ENCODE measurements at places on chromosomes 3 and 15.
A peak's percentile ranks its signal among the peaks of the same experiment; 100 is the strongest.

DNA sequence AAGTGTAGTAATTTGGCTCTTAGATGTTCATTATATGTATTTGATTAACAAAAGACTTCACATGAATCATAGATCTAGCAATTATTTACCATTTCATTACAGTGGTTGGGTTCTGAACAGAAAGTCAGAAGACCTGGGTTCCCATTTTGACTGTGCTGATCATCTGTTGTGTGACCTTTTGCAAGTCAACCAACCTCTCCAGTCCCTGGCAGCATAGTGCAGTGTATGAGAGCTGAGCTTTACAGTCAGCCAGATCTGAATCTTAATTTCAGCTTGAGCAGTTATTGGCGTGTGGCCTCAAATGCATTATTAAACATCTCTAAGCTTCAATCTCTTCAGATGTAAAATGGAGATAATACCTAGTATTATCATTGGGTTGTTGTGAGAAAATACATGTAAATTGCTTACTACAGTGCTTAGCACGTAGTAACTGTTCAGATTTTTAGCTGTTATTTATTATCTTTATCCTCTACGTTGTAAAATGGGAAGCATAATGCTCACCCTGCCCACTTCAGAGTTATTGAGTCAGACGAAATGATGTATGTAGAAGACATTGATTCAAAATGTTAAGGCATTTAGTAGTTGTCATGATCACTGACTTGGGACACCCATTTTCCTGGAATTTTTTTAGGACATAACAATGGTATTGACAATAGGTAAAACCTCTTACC lies 104.0 kb downstream of the KLHL25 start:
- no peak for DNase-seq

GRCh38 chr15:42348083-42348482 lies 11.2 kb upstream of the CAPN3 start:
- no peak for DNase-seq

DNA sequence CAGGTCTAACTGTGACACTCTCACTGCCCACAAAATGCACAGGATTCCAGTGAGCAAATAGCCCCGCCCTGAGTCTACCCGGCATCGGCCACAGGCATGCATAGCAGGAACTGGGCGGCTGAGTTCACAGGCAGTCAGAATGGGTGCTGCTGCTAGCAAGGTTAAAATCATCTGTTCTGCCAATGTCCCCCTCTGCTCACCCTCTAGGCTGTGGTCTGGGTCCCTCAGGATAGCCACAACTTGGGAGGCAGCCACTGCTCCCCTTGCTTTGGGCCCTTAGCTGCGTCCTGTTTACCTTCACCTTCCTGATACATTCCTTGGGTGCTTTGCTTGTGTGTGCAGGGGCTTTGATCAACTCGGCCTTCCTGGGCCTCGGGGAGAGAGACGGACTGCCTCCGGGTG lies 232.9 kb upstream of the RGMA start:
- no peak for DNase-seq

- no peak for DNase-seq
Measured at GRCh38 chr3:84961011-84961410, 2.2 kb downstream of the CADM2 start.

DNA sequence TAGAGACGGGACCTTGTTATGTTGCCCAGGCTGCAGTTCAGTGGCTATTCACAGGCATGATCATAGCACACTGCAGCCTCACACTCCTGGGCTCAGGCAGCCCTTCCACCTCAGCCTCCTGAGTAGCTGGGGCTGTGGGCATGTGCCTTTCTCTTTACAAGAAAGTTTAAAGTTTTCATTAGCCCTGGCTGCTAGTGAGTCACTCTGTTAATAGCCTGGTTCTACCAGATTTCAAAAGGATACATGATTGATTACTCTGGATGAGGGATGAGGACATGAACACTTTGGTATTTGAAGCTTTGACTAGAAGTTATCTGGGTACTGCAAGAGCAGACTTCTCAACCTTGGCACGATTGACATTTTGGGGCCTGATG lies 95.1 kb downstream of the DHX36 start:
- DNase-seq: no peak

GRCh38 chr15:65335278-65336055 lies 31.0 kb downstream of the RNU5B-1 start:
- DNase-seq: no peak

DNA sequence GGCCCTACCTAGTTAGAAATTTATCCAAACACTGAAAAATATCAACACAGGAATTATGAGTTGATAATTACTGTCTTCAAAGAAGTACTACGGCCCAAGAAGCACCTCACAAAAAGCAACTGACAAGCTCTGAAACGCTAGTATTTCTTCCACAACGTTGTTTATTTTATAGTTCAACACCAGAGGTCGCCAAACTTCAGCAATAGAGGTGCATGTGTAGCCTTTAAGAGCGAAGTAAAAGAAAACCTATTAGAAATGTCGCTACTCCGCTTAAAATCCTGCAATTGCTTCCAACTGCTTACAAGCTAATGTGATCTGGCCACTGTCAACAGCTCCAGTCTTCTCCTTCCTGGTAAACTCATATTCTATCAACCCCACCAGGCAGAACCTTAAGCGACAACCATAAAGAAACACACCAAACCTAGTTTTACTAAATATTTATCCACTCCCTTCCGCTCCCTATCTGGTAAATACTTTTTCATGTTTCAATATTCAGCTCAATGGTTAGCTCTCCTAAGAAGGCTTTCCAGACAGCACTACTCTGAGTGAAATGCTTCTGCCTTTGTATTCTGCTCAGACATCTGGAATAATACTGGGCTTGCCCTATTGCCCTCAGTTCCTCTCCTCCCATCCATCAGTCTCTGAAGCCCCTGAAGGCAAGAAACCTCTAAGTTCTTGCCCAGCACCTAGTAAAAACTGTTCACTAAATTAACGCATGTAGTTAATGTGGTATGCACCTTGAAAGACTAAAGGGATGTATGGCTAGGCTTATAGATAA lies 110.2 kb downstream of the NR1I2 start:
- DNase-seq: no peak

GRCh38 chr3:178672275-178672674 lies 136.0 kb downstream of the KCNMB2 start:
- no peak for DNase-seq

GRCh38 chr3:183158551-183159006 lies 4.0 kb downstream of the LAMP3 start:
- DNase-seq: peak; percentile 11

- no peak for DNase-seq
Measured at GRCh38 chr3:69720824-69721223, 18.4 kb upstream of the MITF start.

DNA sequence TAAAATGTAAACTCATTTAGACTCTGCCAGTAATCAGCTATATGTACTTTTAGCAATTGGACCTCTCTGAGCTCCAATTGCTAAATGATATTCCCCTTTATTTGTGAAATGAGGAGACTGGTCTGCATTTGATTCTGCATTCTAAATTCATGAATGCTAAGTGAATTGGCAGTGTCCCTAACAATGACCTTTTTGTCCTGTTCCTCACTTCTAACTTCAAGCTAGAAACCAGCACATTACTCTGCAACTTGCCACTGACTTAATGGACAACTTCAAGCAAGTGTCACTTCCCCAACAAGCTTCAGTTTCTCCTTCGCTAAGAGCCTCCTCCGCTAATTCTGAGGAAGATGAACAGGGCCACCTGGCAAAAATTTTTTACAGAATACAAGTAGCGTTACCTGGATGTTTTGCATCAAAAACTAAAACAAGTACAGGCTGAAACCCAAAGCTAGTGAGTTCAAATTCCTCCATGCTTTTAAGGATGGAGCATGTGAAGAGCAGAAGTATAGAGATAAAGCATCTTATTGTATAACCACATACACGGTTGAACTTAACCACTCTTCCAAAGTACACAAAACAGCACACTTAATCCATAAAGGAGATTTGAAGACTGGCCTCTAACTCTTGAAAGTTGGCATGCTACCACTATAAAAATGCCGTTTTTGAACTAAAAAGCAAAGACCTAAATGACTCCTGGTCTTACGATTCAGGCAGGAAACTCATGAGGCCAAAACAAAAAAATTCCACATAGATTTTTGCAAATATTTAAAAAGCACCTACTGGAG lies 207.6 kb downstream of the MAGI1 start:
- no peak for DNase-seq

DNA sequence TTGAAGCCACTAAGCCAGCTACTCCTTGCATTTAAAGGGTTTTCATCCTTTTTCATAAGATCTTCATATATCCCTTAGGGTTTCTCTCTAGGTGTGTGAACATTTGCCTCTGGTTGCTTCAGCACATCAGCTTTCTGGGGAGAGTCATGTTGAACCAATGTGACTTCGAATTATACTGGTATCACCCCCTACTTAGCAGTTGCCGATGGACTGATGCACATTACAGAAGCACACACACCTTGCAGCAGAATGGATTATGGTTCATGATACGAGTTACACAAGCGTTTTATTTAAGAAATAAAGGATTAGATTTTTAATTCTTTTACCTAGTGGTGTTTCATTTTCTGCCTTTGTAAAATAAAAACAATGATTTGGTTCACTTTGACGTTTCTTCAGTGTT lies 39.6 kb downstream of the FBXO22 start:
- no peak for DNase-seq

DNA sequence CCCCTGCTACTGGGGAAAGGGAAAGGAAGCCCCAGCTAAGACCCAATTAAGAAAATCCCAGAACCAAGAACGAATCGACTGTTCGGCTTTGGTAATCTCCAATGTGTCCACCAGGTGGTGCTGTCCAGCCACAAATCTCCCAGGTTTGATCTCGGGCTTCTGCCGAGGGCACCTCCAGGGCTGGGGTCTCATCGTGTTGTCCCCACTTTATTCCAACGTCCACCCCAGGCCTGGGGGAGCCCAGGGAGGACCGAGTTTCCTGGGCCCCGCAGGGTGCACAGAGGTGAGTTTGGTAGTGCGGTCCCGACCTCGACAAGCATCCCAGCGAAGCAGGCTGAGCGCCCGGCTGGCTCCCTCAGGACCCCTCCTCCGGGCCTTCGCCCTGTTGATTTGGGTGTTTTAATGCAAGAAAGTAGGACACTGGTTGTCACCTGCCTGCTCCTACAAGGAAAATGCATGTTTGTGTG lies 185.1 kb downstream of the GOLGA6L6 start:
- peak; percentile 72 for DNase-seq

DNA sequence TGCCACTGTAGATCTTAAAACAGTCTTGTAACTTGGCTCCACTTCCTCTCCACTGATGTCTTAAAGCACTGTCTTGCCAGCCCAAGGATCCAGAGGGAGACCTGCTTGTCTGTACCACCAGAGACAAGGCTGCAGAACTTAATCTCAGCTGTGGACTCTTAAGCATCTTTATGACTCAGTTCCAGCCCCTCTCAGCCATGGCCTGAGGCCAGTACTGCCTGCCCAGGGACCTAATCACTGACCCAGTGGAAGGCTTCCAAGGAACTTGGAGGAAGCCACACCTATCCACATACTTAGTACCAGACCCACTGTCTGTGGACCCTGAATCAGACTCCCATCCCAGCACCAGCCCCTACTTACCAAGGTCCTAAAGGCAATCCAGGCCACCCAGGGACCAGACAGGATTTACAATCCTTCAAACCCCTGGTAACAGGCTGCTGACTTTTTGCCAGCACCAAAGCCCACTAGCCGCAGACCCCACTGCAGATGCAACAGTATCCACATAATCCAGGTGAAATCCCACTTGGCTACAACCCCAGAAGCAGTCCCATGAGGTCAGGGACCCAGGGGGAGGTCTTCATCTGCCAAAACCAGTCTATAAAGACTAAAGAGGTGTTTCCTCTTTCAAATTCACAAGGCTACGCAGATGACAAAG lies 41.9 kb upstream of the PRR20G start:
- no peak for DNase-seq

- DNase-seq: no peak
Measured at GRCh38 chr15:57607570-57608000, 15.9 kb downstream of the MYZAP start.

DNA sequence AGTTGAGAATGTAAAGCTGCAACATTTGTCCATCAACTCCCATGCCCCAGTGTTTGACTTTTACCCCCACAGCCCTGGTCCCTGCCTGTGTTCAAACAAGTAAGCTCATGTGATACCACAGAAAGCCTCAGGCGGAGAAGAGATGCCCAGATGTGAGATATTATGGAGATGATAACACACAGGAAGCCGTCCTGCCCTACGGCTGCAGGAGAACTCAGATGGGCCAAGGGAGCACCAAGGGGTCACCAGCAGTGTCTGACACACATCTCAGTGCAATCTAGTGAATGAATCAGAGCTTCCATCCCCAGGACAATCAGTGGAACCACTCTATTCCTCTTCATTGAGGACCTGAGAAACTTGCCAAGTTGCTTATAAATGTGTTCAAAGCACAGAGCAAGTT lies 14.0 kb upstream of the SPINK8 start:
- no peak for DNase-seq

Data from T-helper 2 cell (primary cell).